ENCODE measurements at places on chromosomes 4 and X. TPM values are rescaled to one million over a fixed set of nuclear protein-coding genes. Genes with fewer than 3 reads are reported as not detected.

GRCh38 chr4:148017801-148018200, 285.9 kb downstream of the ARHGAP10 start:
- no peaks in the 10 kb centered on the region for H3K27me3 ChIP-seq
- no peaks in the 10 kb centered on the region for H3K36me3 ChIP-seq
- no peak overlapping the region for H3K4me3 ChIP-seq
- no peak for DNase-seq
- H3K27ac ChIP-seq: no peak overlapping the region

DNA sequence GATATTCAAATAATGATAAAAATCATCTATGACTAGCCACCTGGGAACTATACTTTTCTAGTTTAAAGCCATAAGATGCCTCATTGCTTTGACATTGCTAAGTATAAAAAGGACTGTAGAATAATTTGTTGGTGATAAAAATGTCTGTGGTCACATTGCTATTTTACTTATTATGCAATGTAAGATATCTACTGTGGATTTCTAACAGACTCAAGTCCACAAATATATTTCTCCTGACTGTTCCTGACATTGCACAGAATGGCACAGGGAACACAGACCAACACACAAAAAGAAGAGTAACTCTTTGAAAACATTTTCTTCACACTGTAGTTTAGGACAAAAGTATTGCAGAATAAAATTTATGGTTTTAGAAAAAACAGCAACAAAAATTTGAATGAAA, 2.2 kb upstream of the TMPRSS11E start:
- H3K4me1 ChIP-seq: peaks cover 42% of the 10 kb centered on the region
- no peak overlapping the region for H3K27ac ChIP-seq
- peaks cover 14% of the 10 kb centered on the region for H3K36me3 ChIP-seq
- DNase-seq: no peak

DNA sequence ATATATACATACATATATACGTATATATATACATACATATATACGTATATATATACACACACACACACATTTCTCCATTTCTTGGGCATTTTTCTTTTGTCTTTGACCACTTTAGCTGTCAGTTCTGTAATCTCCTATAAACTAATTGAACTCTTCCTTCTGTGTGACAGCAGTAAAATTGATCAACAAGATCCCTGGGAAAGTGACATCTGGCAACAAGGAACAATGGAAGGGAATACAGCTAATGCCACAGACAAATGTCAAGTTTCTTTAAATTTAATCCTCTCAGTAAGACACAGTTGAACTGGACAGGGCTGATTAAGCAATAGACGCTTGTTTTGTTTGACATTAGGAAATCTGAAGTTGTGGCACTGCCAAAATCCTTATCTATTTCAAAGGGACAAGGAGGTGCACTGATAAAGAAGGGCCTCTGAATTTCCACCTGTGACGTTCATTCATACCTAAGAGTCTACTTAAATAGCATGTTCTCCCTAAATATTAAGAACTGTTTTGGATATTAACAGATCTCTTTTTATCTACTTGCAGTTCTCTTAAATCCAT, 126.9 kb downstream of the RNF150 start:
- no peaks in the 10 kb centered on the region for H3K27me3 ChIP-seq
- H3K36me3 ChIP-seq: no peaks in the 10 kb centered on the region

DNA sequence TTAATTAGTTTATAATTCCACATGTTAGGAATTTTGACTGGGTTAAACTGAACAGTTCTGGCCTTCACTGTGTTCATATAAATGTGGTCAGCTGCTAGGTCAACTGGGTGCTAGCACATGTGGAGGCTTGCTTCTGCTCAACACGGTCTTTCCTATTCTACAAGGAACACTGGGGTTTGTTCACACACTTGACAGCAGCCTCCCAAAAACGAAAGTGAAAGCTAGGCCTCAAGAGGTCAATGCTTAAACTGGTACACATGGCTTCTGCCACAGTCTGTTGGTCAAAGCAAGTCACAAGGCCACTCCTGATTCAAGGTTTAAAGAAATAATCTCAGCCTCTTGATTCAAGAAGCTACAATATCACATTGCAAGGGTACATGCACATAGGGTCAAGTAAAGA, 126.5 kb downstream of the QDPR start:
- DNase-seq: peak; percentile 52
- H3K36me3 ChIP-seq: peaks cover 4% of the 10 kb centered on the region
- H3K27me3 ChIP-seq: peaks cover 3% of the 10 kb centered on the region
- H3K27ac ChIP-seq: peak overlapping the region; percentile 60
- peaks cover 11% of the 10 kb centered on the region for H3K4me1 ChIP-seq
- H3K4me3 ChIP-seq: peak overlapping the region; percentile 13

Gene GPR119
- total RNA-seq: not detected
